Left renal cortex interstitium (tissue), 4 donors: ENCODE measurements at places on chromosomes 4 and X.

DNA sequence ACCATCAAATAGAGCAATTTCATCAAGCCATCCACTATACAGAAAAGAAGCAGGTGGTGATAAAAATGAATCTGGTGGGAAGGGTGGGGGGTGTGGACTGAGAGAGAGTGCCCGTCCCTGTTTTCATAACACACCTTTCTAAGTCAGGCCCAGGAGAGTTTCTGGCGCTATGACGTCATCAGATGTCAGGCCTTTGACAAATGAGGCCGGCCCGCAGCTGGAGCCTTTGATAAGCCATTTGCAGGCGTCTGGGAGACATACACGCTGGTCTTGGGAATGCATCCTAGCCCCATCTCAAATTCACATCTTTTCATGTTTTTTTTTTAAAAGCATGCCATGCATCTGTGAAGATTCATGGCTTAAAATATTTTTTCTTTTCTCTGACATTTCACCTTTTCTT, 404.5 kb downstream of the BCOR start:
- DNase-seq: no peak

GRCh38 chrX:73847100-73847499, 284.1 kb downstream of the CHIC1 start:
- no peak for DNase-seq

DNA sequence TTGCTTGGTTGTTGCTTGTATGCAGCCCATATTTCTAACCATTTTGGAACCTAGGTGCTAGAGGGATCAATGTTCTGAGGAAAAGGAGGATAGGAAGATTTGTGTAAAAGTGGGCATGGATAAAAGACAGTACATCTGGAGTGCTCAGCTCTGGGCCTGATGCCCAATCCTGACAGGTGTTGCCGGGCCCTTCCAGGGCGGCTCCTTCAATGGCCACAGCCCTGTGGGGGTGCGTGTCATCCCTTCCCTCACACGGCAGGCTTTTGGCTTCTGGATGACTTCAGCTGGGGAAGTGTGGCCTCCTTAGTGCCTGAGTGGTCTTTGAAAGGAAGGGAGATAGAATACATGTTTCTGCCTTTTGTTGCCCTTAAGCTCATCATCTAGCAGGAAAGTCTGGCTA, 47.2 kb downstream of the NELFA start:
- DNase-seq: no peak

- no peak for DNase-seq
Measured at GRCh38 chrX:12174358-12174757, 36.1 kb downstream of the FRMPD4 start.

DNA sequence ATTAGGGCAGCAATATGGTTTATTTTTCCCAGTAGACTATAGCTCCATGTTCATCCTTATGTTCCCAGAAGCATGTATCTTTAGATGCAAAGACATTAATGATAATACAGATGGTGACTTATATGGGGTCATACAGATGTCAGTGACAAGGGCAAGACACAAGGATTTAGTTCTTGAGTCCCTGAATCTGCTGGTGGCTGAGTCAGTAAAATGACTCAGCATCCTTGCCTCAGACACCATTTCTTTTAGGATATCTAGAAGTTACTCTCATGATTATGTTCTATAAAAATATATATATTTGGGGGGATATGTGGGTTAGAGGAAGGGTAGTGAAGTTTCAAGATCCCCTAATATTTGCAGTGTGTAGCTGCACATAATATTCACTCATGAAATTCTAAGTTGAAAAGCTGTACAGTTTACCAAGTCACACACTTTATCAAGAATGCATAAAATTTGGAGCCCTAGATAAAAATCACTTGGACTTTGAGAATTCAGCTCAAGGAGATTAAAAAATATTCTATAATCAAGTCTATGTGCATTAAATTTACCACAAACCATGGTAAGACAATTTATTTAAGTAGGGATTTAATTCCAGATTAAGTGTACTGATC, 101.9 kb downstream of the LNX1 start:
- DNase-seq: no peak

- DNase-seq: no peak
Measured at GRCh38 chr4:190014771-190015537, 12.1 kb downstream of the FRG2 start.

- DNase-seq: no peak
Measured at GRCh38 chr4:56463711-56464110, 3.7 kb upstream of the SRP72 start.

DNA sequence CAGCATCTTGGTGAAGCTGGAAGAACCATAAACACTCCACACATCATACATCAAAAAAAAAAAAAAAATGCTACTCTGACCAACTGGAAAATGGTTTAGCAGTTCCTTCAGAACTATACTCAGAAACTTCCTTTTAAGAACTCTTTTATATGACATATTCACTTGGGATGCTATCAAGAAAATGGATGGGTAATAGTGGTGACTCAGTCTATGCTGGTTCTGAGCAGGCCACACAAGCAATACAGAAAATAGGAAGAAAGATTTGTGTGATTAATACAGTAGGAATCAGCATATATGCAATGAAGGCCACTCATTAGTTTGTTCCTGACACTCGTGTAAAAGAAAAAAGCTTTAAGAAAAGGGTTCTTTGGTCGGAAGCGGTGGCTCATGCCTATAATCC, 123.5 kb upstream of the FAT4 start:
- no peak for DNase-seq

DNA sequence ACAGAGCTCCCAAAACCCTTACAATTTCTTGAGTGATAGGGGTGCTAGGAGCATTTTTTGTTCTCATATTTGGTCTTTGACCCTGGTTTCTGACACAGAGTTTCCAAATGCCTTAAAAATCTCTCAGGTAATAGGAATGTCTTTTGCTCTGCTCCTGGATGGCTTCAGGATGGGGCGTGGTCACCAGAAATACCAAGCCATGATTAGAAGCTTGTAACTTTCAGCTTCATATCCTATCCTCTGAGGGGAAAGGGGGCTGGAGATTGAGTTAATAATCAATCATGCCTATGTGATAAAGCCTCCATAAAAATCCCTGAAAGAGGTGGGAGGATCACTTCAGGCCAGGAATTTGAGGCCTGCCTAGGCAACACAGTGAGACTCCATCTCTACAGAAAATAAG, 34.6 kb upstream of the IL9R start:
- DNase-seq: no peak

- no peak for DNase-seq
Measured at GRCh38 chr4:169741569-169741968, 16.2 kb downstream of the HPF1 start.
